ENCODE measurements at places on chromosomes 2 and 18.

- no peak for DNase-seq
These were observed 189.3 kb downstream of the KCNS3 start for GRCh38 chr2:18067588-18068384.

DNA sequence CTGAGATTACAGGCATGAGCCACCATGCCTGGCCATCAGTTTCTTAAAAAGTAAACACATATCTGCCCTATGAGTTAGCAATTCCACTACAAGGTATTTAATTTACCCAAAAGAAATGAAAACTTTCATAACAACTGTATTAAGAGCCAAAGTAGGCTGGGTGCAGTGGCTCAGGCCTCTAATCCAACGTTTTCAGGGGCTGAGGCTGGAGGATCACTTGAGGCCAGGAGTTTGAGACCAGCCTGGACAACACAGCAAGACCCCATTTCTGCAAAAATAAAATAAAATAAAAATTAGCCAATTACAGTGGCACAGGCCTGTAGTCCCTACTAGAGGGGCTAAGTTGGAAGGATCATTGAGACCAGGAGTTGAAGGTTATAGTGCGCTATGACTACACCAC, 6.5 kb downstream of the ROCK2 start:
- no peak for DNase-seq

GRCh38 chr2:211688196-211688595, 850.4 kb downstream of the ERBB4 start:
- no peak for DNase-seq

- DNase-seq: no peak
These were observed at the start of gene LYPD6 for GRCh38 chr2:149330127-149331022. Gene LYPD6 (plus strand): TSS chr2:149330587. CDS start chr2:149437709, 107,122 bp downstream.

DNA sequence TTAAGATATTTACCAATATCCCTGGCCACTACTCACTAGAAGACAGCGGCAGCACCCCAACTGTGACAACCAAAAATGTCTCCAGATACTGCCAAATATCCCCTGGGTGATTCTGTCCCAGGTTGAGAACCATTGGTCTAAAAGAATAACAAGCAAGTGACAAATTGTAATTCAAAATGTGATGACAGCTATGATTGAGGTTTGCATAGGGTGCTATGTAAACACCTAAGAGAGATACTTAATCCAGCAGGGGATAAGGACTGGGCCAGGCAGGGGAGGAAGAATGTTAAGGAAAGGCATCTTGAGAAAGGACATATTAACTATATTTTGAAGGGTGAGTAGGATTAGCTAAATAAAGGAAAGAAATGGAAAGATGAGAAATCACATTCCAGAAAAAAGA, 38.0 kb upstream of the ENOSF1 start:
- DNase-seq: no peak

- no peak for DNase-seq
These were observed 106.0 kb upstream of the MAP3K20 start for GRCh38 chr2:172969609-172970008.

DNA sequence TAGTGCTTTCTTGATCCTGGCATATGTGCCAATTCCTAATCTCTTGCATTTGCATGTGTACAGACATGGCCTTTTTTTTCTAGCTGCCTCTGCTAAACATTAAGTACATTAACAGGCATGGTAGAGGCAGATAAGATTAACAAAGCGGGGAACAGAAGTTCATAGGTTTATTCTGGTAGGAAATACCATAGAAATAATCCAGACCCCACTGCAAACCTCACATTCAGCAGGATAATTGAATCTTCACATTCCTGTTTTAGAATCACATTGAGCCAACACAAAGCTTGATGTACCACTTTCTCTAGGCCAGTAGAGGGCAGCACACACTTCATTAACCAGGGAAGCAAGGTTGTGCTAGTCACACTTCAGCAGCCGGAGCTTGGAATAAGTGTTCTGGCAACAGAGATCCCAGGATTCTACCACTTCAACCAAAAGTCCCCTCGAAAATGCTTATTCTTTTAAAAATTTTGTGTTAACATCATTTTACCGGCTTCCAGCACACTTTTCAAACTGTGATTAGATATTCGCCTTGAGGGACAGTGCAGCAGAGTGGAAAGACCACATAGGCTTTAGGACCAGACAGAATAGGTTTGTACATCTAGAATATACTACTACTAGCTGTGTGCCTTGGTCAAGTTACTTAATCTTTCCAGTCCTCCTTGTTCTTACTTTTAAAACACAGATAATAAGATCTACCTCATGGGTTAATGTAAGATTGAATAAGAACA, 420.2 kb upstream of the CHST9 start:
- no peak for DNase-seq

- DNase-seq: peak; percentile 65
These were observed 851 bp downstream of the EIF2AK3 start for GRCh38 chr2:88626171-88627054.

DNA sequence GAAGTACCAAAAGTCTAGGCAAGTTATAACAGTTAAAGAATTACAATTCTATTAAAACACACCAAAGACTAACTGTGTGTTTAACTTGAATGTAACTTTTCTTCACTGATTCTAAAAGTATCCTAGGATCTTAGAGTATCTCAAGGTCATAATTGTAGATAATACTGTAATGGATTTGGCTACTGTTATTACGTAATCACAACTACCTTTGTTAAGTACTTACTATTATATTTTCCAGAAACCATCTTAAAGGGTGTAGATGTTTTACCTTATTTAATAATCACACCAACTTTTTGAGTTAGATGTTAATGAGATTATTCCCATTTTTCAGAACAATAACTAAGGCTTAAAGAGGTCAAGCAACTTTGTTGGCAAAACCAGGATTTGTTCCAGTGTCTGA, 161.3 kb upstream of the REG3A start:
- no peak for DNase-seq

GRCh38 chr18:37920865-37921264, 355.3 kb upstream of the CELF4 start:
- no peak for DNase-seq

DNA sequence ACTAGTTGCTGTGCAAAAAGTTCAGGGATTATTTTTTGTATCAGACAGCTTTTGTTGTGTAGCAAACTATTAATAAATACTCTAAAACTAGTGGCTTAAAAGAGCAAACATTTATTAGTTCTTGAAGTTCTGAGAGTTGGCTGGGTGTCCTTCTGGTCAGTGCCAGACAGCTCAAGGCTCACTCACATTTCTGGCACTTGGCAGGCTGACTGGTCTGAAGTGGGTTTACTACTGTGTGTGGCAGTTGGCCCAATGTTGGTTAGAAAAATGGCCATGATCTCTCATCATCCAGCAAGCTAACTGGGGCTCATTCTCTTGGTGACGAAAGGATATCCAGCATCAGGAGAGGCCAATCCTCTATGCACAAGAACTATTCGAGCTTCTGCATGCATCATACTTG, 71.4 kb upstream of the ZNF385B start:
- DNase-seq: no peak

DNA sequence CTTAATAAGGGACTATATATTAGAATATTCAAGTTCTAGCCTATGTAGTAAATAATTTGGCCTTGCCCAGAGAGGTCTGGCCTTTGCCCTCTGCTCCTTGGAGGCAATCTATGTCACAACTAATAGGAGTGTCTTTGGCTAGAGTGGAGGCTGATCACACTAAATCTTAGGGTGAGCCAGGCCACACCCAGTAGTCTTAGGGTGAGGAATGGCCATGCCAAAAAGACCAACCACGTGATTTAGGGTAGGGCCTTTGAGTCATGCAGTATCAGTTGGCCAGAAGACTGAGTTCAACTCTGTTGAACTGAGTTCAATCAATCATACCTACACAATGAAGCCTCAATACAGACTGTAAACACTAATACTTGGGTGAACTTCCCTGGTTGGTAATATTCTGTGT, 26.0 kb upstream of the FLACC1 start:
- DNase-seq: no peak

GRCh38 chr2:237315170-237315828, 98.7 kb downstream of the COL6A3 start:
- no peak for DNase-seq

DNA sequence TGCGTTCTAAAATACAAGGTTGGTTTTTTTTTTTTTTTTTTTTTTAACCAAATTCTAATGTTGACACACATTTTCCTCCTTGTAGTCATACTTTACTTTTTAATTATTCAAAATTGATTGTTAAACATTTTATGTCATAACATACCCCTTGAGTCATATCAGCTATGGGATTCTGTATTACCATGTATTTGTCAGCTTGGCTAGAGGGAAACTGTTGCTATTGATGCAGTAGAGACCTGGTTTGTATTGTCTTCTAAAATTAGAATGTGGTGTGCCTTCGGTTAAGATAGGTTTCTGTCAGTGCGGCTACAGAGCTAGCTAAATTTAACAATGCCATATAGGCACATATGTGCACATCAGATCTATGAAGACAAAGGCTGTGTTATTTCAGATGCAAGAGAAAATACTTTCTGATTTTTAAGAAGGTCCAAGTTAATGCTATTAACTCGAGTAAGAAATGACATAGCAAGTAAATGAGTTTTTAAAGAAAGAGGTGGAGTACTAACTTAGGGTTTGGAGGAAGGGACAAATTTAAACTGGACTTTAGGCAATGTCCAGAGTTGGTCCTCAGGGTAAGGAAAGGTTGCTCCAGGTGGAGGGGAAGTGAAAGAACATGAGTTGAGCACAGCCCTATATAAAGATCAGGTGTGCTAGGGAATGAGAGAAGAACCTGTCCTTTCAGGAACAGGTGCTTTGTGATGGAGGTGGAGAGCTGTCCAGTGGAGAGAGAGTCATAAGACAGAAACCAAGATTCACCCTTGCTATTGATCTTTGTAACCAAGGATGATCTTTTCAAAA, 152.3 kb downstream of the PRPF40A start:
- no peak for DNase-seq

GRCh38 chr18:9907867-9908266, 5.9 kb upstream of the VAPA start:
- DNase-seq: no peak

- no peak for DNase-seq
These were observed 236.0 kb downstream of the CYRIA start for GRCh38 chr2:16429431-16430145.

GRCh38 chr18:22493940-22494339, 76.2 kb upstream of the CTAGE1 start:
- no peak for DNase-seq

DNA sequence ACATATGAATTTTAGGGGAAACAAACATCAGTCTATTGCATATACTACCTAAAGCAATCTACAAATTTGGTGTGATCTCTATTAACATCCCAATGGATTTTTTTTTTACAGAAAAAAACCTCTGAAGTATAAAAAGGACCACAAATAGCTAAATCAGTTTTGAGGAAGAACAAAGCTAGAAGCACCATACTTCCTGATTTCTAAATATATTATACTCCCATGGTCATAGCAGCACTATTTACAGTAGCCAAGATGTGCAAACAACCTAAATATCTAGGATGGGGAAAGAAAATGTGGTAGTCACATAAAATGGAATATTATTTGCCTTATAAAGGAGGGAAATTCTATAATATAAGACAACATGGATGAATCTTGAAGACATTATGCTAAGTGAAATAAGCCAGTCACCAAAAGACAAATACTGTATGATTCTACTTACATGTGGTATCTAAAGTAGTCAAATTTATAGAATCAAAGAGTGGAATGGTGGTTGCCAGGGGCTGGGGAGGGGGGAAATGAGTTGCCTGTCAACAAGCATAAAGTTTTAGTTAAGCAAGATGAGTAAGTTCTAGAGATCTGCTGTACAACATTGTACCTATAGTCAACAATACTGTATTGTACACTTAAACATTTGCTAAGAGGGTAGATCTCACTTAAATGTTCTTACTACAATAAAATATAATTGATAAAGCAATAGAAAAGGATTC, 17.6 kb upstream of the CASP8 start:
- no peak for DNase-seq

DNA sequence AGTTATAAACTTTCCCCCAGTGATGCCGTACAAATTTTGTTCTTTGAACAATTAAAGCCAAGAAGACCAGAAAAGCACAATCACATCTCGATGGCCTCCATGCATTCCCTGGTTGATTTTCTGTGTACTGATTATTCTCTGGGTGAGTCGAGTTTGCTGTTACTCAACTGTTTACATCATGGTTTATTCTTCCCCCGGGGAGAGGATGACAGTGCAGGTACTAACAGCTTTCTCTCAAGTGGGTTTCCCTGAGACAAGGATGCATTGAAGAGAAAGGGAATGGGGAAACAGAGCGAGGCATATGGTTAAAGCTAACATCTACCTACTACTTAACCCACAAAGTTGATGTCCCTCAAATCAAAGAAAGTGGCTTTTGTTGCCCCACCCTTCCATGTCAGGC, 410.8 kb upstream of the FANCL start:
- DNase-seq: no peak

DNA sequence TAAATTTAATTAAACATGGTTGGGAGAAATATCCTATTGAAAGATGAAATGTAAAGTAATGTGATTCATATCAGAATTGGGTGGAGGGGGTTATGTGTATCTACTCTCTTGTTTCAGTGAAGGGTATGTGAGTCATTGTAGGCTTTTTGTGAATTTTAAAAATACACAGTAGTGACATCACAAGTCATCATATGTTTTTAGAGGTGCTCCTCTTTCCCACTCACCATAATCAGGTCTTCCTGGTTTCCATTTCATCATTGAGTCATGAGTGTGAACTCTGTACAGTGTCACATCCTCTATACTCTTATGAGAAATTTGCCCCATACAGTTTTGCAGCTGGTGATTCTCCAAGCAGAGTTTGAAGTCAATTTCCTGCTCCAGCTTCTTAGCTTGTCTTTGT, 18.8 kb downstream of the FSIP2 start:
- no peak for DNase-seq

DNA sequence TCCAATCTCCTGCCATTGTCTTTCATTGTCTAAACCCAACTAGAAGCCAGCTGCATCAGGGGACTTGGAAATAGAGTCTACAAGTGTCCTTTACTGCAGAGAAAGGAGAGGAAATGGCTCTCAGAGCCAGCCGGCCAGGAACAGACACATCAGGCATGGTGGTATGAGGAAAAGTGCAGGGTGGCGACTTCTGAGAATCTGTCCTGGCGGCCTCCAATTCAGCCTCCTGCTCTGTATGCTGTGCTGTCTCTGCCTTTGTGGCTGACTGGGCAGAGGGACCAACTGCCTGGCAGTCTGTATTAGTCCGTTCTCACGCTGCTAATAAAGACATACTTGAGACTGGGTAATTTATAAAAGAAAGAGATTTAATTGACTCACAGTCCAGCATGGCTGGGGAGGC, 36.8 kb upstream of the AQP4 start:
- DNase-seq: no peak

- DNase-seq: no peak
These were observed 46.2 kb downstream of the MEIS1 start for GRCh38 chr2:66481100-66481549.

DNA sequence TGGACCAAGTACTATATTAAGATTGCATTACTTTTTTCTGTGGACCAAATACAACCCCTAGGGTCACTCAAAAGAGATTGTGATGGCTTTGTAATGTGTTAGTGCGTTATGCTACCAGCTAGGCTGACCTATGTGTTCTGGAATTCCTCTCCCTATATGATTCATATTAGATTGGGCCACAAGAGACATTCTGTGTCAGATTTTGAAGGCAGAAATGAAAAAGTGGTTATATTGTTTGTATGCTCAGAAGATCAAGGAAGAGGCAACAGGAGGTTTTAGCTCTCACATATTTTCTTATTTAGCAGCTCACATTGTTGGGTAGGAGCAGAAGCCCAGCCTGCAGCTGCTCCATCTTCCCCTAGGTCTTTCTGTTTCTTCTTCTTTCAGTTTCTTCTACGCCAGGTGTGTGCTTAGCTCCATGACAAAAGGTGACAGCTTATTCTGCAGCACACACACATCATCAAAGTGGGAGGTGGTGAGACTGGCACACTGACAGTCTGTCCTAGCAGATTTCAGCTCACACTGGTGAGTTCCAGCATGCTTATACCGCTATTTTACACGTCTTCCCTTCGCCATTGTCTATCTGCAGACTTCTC, 156.8 kb upstream of the UBE2E3 start:
- DNase-seq: no peak

- DNase-seq: no peak
These were observed 39.6 kb downstream of the HS1BP3 start for GRCh38 chr2:20611077-20611843.

Measured in stimulated activated naive CD4-positive, alpha-beta T cell (primary cell).